Keratinocyte (primary cell): ENCODE measurements at places on chromosomes 13 and 19.
A peak's percentile ranks its signal among the peaks of the same experiment; 100 is the strongest.

- H3K27me3 ChIP-seq, result no peaks in the 10 kb centered on the region
- no peak overlapping the region for H3K27ac ChIP-seq
- H3K4me3 ChIP-seq, result no peak overlapping the region
- DNase-seq, result no peak
- H3K4me1 ChIP-seq, result no peaks in the 10 kb centered on the region
- no peaks in the 10 kb centered on the region for H3K36me3 ChIP-seq
Observed at GRCh38 chr13:76764429-76764828, 121.8 kb downstream of the KCTD12 start.

DNA sequence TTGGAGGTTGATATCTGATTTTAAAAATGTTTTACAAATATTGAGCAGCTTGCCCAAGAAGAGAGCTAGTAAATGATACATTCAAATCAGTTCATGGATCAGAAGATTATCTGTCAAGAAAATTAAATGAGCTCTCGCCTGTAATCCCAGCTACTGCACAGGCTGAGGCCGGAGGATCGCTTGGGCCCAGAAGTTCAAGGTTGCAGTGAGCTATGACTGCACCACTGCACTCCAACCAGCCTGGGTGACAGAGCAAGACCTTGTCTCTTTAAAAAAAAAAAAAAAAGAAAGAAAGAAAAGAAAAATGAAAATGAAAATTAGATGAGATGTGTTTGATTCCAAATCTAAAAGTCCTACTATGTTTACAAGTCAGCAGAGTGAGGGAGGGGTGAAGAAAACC is 2.4 kb downstream of the SPART start:
- H3K4me1 ChIP-seq, result peaks cover 19% of the 10 kb centered on the region
- no peaks in the 10 kb centered on the region for H3K36me3 ChIP-seq
- H3K4me3 ChIP-seq, result no peak overlapping the region
- no peak for DNase-seq

DNA sequence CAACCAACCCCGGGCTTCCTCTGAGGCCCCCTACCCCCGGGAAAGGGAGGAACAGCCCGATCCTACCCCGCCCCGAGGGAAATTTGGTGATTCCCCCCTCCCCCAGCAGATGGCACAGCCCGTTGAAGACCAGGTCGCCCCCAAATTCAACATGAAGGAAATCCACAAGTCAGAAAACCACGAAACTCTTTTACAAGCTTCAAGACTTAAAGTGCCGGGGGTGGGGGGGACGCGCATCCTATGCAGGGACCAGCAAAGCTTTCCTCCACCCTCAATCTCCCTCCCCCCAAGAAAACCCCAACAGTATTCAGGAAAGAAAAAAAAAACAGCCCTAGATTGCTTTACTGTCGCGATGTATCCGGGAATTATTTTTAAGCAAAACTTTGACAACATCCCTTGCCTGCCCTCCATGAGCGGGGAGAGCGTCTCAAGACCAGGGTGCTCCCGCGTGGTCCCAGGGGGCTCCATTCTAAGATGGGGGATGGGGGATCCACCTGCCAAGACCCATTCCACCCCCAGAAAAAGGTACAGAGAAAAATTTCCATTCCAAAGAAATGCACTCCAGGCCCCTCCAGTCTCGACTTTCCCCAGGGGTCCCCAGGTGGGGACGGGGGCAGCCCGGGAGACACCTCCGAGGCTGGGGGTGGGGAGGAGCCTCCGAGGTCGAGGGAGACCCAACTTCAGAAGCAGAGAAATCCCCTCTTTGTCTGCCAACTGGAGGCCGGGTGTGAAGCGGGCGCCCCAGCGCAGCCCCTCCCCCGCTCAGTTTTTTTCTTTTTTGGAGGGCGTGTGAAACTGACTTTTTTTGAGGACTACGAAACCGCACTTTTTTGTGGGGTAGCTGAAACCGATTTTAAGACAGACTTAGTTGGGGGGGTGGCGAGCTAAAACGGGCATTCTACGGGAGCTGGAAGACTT is 1.5 kb downstream of the TCF3 start:
- H3K27me3 ChIP-seq, result no peaks in the 10 kb centered on the region
- peak overlapping the region; percentile 60 for H3K4me3 ChIP-seq
- H3K4me1 ChIP-seq, result peaks cover 4% of the 10 kb centered on the region
- no peak for DNase-seq
- peak overlapping the region; percentile 43 for H3K27ac ChIP-seq
- peaks cover 12% of the 10 kb centered on the region for H3K36me3 ChIP-seq

DNA sequence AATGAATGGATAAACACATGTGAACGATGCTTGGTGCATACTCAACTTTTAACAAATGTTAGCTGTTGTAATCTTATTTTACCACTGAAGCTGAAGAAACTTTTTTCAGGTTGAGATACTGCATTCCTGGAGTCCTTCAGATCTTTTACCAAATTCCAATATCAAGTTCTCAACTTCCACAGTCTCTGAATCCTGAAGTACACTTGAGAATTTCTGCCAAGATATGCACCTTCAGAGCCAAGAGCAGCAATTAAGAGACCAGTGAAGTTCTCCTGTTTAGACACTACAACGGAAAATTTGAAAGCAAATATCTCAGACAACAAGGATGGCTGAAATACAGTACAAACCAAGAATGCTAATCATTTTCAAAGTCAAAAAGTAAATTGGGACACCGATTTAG is 84.6 kb upstream of the MTIF3 start:
- H3K27ac ChIP-seq, result no peak overlapping the region
- H3K4me1 ChIP-seq, result no peaks in the 10 kb centered on the region
- no peak overlapping the region for H3K4me3 ChIP-seq

DNA sequence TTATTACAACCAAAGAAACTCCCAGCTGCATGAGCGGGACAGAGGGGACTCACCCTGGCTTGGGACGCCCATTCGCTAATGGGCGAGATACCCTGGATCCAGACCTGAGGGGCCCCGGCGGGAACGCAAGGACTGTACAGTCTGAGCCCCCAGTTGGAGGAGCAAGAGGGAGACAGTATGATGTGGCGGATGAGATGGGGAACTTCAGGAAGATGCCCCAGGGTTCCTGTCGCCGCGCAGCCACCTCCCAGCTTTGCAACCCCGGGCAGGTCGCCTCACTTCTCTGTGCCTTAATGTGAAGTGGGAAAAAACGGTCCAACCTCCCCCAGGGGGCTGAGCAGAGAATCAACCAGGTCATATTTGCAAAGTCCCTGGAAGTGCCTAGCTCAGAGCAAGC is 2.5 kb downstream of the NPAS1 start:
- H3K36me3 ChIP-seq, result no peaks in the 10 kb centered on the region
- no peak overlapping the region for H3K4me3 ChIP-seq
- peaks cover 59% of the 10 kb centered on the region for H3K27me3 ChIP-seq
- no peak overlapping the region for H3K27ac ChIP-seq
- no peak for DNase-seq

DNA sequence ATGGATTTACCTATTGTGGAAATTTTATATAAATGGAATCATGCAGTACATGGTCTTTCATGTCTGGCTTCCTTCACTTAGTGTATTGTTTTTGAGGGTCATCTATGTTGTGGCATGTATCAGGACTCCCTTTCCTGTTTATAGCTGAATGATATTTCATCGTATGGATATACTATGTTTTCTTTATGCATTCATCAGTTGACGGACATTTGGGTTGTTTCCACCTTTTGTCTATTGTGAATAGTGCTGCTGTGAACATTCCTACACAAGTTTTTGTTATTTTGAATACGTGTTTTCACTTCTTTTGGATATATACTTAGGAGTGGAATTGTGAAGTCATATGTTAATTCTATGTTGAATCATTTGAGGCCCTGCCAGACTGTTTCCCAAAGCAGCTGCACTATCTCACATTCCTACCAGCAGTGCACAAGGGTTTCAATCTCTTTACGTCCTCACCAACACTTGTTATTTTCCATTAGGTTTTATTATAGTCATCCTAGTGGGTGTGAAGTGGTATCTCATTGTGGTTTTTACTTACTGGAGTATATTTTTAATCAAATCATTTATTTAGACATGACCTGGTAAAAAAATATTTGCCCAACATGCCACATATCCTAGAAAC is 262.7 kb downstream of the DLEU7 start:
- DNase-seq, result no peak
- peaks cover 4% of the 10 kb centered on the region for H3K27me3 ChIP-seq
- no peak overlapping the region for H3K4me3 ChIP-seq
- H3K36me3 ChIP-seq, result no peaks in the 10 kb centered on the region
- no peak overlapping the region for H3K27ac ChIP-seq

- H3K4me1 ChIP-seq, result peaks cover 15% of the 10 kb centered on the region
- H3K27me3 ChIP-seq, result no peaks in the 10 kb centered on the region
- H3K36me3 ChIP-seq, result no peaks in the 10 kb centered on the region
- no peak overlapping the region for H3K27ac ChIP-seq
- DNase-seq, result no peak
- no peak overlapping the region for H3K4me3 ChIP-seq
Observed at GRCh38 chr13:33723365-33723764, 94.6 kb upstream of the RFC3 start.

DNA sequence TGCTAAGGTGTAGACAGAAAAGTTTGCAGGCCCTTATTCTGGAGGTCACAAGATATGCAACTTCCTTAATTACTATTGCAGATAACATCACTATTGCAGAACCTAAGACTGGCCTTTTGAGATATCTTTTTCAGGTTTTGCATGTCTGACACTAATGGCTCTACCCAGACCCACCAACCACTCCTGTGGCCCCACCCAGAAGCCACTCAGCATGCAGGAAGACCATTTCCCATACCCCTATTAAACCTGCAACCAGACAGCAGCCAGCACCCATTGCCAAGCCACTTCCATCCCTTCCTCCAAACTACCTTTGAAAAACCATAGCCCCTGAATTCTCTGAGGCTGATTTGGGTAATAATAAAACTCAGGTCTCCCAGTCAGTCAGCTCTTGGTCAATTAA is 297.6 kb downstream of the SLITRK6 start:
- DNase-seq, result no peak
- H3K27me3 ChIP-seq, result no peaks in the 10 kb centered on the region
- peaks cover 29% of the 10 kb centered on the region for H3K4me1 ChIP-seq
- H3K36me3 ChIP-seq, result no peaks in the 10 kb centered on the region

DNA sequence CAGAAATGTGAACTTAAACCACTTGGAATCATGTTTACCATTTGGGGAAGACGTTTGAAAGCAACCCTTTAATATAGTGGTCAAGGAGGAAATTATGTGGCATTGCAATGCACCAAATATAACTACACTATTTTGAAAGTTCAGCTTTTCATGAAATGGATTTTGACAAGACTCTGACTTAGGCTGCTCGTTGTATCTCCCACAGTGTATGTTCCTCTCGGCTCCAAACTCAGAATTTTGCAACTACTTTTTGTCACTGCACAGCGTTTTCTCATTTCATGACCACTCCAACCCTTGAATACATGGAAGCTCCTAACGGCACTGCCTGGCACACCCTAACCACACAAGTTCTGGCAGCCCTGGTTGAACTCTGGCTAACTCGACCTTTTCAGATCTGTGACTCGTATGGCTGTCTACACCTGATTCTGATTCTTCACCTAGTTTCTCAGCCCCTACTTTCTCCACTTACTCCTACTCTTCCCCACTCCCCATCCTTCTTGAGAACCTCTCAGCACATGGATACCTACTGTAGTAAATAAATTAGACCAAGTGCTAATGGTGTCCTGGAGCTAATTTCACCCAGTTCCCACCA is 7.0 kb upstream of the POMP start:
- no peak overlapping the region for H3K4me3 ChIP-seq
- peaks cover 11% of the 10 kb centered on the region for H3K4me1 ChIP-seq
- H3K27me3 ChIP-seq, result no peaks in the 10 kb centered on the region
- H3K36me3 ChIP-seq, result no peaks in the 10 kb centered on the region
- H3K27ac ChIP-seq, result no peak overlapping the region

DNA sequence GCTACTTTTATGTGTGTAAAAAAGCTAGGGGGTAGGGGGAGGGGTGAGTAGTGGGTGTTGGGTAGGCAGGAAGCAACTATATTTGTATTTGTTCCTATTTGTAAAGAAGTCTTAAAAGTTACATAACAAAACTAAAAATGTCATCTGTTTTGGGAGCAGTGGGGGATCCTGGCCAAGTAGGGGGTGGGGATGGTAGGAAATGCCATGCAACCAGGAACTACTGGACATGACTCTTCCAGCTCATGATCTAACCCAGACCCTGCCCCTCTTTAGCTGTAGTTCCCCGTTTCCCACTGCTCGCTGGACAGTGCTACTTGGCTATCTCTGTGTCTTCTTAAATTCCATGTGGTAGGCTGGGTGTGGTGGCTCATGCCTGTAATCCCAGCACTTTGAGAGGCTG is 3.2 kb downstream of the GTF3A start:
- peaks cover 35% of the 10 kb centered on the region for H3K4me1 ChIP-seq
- H3K27me3 ChIP-seq, result no peaks in the 10 kb centered on the region
- H3K27ac ChIP-seq, result peak overlapping the region; percentile 89
- H3K36me3 ChIP-seq, result peaks cover 6% of the 10 kb centered on the region

GRCh38 chr19:38912600-38913514 is 871 bp upstream of the CCER2 start:
- H3K4me3 ChIP-seq, result no peak overlapping the region
- H3K27ac ChIP-seq, result no peak overlapping the region
- no peaks in the 10 kb centered on the region for H3K4me1 ChIP-seq

GRCh38 chr13:43693639-43694038 is 93.1 kb downstream of the ENOX1 start:
- no peak overlapping the region for H3K4me3 ChIP-seq
- H3K36me3 ChIP-seq, result no peaks in the 10 kb centered on the region
- peaks cover 4% of the 10 kb centered on the region for H3K27me3 ChIP-seq
- no peak for DNase-seq

GRCh38 chr13:97367016-97367822 is 66.8 kb upstream of the RAP2A start:
- peaks cover 2% of the 10 kb centered on the region for H3K4me1 ChIP-seq
- DNase-seq, result no peak
- no peak overlapping the region for H3K27ac ChIP-seq
- H3K4me3 ChIP-seq, result no peak overlapping the region
- no peaks in the 10 kb centered on the region for H3K27me3 ChIP-seq

GRCh38 chr13:53783471-53783870 is 754.9 kb downstream of the OLFM4 start:
- no peaks in the 10 kb centered on the region for H3K36me3 ChIP-seq
- H3K4me1 ChIP-seq, result no peaks in the 10 kb centered on the region
- no peak overlapping the region for H3K4me3 ChIP-seq
- H3K27me3 ChIP-seq, result no peaks in the 10 kb centered on the region
- no peak for DNase-seq

DNA sequence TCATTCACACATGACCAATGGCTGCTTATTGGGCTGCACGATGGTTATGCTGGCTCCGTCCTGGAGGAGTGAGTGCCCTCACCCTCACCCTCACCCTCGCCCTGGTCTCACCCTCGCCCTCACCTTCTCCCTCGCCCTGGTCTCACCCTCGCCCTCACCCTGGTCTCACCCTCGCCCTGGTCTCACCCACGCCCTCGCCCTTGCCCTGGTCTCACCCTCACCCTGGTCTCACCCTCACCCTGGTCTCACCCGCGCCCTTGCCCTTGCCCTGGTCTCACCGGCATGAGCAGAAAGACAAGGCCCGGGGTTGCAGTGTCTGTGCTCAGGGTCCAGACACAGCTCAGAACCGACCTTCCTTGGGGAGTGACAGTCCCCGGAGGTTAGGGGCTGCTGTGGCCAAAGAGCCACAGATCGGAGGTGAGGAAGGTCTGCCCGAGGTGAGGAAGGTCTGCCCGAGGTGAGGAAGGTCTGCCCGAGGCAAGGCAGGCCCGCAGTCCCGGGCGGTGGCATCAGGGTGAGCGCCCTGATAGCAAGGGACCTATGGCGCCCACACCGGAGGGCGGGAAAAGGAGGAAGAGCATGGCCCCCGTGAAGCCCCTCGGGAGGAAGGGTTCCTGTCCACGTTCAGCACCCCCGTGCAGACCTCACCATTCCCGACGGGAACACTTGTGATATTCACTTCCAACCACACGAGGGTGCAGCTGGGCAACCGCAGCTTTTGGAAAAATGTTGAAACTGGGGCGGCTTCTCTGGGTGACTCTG is 65.6 kb downstream of the MCF2L start:
- no peak for DNase-seq
- peaks cover 2% of the 10 kb centered on the region for H3K4me1 ChIP-seq
- H3K4me3 ChIP-seq, result no peak overlapping the region
- H3K27me3 ChIP-seq, result peaks cover 9% of the 10 kb centered on the region
- no peaks in the 10 kb centered on the region for H3K36me3 ChIP-seq
- H3K27ac ChIP-seq, result no peak overlapping the region
